ENCODE measurements at places on chromosomes 3 and 15.

- no peak for DNase-seq
These were observed 21.2 kb upstream of the LMOD3 start for GRCh38 chr3:69143612-69144011.

- no peak for DNase-seq
These were observed 77.4 kb upstream of the KLHL25 start for GRCh38 chr15:85872125-85872524.

- no peak for DNase-seq
These were observed 101.1 kb downstream of the PDZRN3 start for GRCh38 chr3:73523661-73524060.

DNA sequence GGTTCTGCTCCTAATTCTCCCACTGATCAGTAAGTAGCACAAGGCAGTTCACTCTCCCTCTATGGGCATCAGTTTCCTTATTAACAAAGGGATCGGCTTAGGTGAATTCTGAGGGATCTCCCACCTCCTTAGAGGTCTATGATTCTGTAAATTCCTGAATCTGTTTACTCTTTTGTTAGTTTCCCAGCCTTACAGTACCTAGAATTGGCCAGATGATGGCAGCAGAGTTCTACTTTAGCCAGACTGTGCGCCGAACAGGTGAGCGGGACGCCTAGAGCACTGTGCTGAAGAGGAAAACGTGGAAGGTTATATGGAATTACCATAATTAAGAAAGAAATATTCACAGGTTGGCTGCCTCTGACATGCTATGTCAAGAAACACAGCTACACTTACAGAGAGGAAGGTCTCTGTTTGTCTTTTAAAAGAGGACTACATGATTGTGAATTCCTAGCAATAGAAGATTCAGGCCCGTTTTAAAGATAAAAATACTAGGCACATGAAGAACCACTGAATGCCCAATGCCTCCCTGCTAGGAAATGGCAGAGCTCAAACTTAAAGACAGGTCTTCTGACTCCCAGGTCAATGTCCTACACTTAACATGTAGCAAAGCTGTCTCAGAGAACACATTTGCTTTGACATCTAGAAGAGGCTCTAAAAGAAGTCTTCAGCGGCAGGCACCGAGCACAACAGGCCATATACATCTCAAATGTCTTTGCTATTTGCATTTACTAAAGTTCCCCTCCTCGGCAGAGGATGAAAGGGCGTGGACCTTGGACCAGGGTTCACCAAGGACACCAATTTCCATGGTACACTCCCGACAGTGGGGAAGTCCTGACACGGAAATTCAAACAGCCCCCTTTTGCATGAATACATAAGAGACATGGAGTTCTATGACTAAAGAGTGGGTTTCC is 259.9 kb downstream of the FGF12 start:
- no peak for DNase-seq

- no peak for DNase-seq
These were observed 16.9 kb upstream of the KNG1 start for GRCh38 chr3:186700267-186700666.

- no peak for DNase-seq
These were observed 22.6 kb upstream of the KLF13 start for GRCh38 chr15:31303726-31304648.

DNA sequence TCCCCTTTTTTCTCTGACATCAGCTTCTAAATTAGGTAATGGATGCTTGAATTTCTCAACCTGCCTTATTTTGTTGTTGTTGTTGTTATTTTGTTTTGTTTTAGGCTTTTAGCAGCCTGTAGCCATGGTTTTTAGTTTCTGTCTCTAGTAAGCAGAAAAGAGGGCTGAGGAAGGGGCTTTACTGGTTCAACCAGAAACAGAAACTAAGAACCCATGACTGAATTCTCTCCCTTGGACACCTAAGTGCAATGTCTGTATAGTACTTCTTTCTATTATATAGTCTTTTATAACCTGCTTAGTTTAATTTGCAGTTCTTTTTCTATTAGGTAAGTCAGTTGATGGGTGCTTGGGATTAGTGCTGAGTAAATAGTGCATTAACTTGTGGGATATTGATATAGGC is 129.0 kb downstream of the BBX start:
- DNase-seq = no peak

GRCh38 chr3:55690726-55691125 is 203.6 kb upstream of the WNT5A start:
- DNase-seq = no peak

DNA sequence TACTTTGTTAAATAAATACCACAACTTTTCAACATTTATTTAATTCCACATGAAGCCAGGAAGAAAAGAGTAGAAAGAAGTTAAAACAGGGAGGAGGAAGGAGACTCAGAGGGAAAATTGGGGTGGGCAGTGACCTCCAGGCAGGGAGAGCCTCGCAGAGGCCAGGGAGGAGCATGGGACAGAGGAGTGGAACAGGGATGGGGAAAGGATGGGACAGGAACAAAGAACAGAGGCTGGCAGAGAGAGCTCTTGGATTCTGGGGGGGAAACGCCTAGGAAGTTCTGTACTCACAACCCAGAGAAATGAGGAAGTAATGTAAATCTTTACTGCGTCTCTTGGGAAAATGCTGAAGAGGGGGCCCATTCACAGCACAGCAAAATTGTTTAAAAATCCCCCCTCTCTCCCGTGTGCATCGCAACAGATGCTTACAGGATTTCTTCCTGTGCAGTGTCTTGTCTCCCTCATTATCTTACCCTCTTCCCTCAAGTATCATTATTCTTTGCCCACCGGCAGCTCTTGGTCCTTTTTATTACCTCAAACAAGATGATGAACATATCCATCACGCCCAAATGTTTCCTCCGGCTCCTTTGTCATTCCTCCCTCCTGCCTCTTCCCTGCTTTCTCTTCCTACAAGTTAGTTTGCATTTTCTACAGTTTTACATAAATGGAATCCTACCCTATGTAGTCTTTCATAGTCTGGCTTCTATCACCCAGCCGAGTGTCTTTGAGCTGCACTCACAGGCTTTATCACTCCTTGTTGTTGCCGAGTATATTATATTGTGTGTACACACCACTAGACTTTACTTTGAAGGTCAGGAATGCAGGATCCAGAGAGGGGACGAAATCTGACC is 65.5 kb downstream of the ARHGAP31 start:
- no peak for DNase-seq

DNA sequence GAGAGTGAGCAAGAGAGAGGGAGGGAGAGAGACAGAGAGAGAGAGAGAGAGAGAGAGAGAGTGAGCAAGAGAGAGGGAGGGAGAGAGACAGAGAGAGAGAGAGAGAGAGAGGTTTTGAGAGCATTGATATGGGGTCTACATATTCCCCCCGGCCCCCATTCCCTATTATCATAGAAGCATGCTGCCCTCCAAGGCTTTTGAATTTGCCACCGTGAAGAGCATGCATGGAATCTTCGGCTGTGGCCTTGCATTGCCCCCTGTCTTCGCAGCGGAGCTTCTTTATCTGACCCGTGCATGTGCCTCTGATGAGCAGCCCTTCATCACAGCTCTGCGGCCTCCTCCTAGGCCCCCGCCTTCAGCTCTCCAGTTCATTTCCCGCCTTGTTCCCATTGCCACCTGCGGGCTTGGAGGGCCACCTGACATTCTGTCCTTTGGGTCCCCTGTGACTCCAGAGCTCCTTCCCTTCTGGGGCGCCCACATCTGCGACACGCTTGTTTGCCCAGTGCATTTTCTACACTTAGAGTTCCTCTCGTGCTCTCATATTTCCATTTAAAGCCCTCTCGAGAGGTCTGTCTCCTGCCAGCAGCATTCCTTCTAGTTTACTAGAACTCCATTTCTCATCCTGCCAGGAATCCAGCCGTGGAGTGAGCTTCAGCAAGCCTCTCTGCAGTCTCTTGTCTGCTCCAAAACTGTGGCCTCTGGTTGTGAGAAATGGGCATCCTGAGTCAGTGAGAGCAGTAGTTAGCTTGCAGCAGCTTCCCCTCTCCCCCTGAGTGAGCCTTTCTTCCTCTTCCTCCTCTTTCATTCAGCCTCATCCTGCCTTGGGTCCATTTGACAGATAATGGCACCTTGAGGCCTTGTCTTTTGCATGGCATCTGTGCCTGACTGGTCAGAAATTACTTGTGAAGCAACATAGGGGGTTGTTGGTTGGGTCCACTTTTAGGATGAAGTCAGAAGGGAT is 25.3 kb downstream of the LPP start:
- DNase-seq = no peak

- no peak for DNase-seq
These were observed 82.2 kb downstream of the APBA2 start for GRCh38 chr15:28967990-28968389.

DNA sequence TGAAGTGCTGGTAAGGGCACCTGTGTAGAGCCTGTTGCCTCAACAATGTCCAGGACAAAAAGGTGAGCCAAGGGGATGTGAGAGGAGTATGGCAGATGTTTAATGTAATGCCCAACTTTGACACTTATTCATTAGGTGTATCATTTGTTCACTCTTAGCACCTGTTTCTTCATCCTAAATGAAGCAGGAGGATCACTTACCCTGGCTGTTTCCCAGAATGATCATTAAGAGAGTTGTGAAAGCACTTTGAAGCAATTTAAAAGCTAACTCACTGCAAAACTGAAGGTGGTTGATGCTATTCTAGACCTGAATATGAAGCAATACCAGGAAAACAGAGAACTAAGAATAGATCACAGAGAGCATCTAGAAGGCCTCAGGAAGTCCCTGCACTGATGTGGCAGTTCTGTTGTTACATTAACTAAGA is 3.4 kb upstream of the HHLA2 start:
- no peak for DNase-seq

- no peak for DNase-seq
These were observed 264.2 kb upstream of the TLE3 start for GRCh38 chr15:70361891-70362290.

DNA sequence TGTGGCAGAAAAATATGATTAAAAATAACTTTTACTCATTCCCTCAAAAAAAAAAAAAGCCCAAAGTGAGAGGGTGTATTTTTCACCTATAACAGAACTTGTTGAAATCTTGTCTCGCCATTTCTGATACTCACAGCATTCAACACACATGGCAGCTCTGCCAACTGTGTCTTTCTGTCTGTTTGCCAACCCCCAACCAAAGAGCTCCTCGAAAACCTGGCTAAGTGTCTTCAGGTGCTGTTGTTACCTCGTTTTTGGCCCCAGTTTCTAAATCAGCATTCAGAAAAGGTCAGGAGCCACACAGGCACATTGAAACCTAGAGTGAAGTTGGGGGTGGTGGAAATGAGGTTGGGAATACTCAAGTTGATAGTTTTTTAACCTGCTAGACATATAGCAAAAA is 123.5 kb downstream of the TMEM108 start:
- no peak for DNase-seq

DNA sequence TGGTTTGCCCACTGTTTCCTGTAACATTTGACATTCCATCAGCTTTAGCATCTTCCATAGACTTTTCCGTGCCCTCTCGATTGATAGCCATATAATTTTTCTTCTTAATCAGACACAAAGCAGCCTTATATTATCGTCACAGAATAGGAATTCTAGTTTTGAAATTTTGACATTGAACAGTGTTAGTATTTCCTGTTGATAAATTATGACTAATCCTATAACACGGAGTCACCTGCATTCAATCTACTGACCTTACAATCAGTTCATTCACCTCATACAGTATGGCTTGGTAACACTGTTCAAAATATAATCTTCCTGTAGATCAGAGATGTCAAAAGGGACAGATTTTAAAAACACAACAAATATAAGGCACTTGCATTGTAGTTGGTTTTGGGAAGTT is 423.7 kb downstream of the C3orf38 start:
- DNase-seq = no peak

GRCh38 chr3:97910931-97911351 is 61.3 kb downstream of the RIOX2 start:
- no peak for DNase-seq

GRCh38 chr3:53311882-53312281 is 35.5 kb downstream of the DCP1A start:
- DNase-seq = no peak

GRCh38 chr3:184382326-184383032 is 2.6 kb downstream of the CHRD start:
- no peak for DNase-seq

DNA sequence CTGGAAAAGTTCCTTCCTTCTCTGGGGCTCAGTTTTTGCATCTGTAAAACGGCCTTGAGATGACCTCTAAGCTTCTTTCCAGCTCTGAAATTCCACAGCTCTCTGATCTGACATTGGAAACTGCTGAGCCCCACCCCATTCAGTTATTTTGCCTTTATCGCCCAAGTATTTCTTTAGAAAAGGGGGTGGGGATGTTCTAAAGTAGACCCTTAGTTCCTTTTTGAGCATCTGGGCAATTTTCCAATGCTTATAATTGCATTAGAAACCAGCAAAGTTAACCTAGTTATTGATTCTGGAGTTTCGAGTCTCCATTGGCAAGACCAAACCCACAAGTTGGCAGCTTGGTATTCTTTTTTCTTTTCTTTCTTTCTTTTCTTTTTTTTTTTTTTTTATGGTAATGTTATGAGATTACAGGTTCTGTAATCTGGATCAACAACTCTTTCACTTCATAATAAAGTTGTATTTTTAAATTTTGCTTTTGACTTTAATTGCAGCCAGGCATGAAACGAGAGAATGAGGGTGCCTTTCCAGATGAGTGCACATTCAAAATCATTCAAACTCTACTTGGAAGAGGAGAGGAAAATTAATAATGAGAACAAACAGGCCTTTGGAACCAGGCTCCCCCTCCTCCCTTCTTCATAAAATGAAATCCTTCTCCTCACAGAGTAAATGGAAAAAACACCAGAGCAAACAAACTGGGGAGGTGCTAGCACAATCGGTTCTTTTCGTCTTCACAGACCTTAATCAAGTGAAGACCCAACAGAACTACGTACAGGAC is 76.8 kb upstream of the LRIG1 start:
- DNase-seq = no peak

- no peak for DNase-seq
These were observed 1028.1 kb downstream of the NTRK3 start for GRCh38 chr15:87228460-87228859.

DNA sequence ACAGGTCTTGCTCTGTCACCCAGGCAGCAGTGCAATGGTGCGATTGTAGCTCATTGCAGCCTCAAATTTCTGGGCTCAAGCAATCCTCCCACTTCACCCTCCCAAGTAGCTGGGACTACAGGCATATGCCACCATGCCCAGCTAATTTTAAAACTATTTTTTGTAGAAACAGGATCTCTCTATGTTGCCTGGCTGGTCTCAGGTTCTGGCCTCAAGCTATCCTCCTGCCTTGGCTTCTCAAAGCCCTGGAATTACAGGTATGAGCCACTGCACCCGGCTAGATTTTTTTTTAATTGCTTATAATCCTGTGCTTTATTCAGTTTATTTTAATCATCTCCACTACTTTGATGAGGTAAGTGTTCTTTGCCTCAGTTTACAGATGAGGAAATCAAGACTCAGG is 156.5 kb downstream of the CHDH start:
- DNase-seq = no peak

DNA sequence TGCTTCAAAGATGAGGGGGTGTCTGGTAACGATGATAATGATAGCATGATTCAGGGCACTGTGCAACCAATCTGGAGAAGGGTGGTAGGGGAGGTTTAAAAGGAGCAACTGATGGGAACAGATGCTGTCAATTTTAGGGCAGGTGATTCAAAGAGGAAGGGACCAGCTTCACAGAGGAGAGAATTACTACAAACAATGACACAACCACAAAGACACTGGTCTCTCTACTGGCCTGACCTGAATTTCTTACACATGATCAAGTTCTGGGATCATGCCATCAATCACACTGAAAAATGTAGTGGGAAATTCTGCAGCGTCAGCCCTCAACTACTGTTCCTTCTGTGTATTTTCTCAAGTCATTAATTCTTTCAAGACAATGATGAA is 2.6 kb upstream of the CDV3 start:
- DNase-seq = no peak

GRCh38 chr15:40590667-40591050 is 3.4 kb upstream of the KNL1 start:
- DNase-seq = no peak
